CD4-positive, alpha-beta T cell treated with Interleukin-6 at 100 ng/mL for 8 hours (primary cell): ENCODE measurements at places on chromosomes 6 and 20.

- DNase-seq, result no peak
Measured at GRCh38 chr6:161308075-161308655, 34.3 kb upstream of the AGPAT4 start.

DNA sequence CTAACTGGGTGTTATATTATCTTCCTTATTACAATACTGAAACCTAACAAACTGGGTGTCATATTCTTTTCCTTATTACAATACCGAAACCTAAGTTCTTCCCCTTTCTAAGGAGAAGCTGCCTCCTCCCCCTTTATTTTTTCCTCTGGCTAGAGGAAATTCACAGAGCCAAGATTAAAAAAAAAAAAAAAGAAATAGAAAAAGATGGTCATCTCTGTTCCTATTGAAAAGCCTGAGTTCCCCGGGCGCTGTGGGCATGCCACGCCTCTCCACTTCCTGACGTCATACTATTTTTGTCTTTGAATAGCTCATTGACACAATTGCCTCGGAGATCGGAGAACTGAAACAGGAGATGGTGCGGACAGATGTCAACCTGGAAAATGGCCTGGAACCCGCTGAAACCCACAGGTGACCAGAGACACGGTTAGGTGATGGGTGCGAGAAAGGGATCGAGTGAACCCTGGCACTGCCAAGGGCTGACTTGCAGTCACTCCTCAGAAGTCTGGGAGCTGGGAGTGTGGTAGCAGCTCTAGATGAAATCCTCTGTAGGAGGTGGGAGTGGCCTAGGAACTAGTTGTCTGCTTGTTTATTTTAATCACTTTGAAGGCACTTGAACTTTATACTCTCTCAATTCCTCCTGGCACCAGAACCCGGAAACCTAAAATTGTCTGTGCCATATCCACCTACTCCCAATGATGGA, 82.2 kb upstream of the NAA20 start:
- no peak for DNase-seq

DNA sequence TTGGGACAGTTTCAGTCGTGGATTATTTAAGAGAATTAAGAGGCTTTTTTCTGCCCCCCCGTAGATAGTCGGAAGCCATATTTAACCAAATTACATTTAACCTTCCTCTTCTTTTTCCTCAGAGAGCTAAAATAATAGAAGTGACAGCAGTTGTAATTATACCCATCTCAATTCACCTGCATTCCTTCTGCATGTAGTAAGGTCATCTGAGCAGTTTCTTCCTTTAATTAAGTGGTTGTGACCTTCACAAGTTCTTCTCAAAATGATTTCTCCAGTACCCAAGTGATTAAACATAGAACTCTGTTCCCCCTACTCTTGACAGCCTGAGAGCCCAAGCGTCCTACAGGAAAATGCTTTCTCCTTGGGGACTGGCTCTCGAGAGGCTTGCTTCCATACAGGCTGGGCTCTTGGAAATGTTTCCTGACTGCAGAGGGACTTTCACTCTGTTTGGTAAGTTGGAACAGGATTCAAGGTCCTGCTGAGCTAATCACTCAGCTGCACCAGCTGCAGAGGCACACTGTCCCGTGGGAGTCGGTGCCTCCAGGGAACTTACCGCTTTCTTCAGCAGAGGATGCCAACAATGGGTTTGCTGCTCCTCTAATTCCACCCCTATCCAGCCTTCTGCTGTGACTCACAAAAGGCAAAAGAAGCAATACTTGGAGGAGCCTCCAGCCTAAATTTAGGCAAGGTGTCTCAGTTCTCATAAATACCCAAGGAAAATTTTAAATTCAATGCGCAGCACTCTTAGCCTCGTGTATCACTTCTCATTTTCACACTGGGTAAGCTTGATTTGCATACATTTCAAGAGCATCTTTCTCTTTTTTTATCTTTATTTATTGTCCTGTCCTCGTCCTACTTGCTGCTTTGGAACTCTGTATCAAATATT, 414.9 kb downstream of the KIF16B start:
- no peak for DNase-seq

GRCh38 chr6:86969573-86969972, 32.2 kb downstream of the HTR1E start:
- DNase-seq, result no peak

DNA sequence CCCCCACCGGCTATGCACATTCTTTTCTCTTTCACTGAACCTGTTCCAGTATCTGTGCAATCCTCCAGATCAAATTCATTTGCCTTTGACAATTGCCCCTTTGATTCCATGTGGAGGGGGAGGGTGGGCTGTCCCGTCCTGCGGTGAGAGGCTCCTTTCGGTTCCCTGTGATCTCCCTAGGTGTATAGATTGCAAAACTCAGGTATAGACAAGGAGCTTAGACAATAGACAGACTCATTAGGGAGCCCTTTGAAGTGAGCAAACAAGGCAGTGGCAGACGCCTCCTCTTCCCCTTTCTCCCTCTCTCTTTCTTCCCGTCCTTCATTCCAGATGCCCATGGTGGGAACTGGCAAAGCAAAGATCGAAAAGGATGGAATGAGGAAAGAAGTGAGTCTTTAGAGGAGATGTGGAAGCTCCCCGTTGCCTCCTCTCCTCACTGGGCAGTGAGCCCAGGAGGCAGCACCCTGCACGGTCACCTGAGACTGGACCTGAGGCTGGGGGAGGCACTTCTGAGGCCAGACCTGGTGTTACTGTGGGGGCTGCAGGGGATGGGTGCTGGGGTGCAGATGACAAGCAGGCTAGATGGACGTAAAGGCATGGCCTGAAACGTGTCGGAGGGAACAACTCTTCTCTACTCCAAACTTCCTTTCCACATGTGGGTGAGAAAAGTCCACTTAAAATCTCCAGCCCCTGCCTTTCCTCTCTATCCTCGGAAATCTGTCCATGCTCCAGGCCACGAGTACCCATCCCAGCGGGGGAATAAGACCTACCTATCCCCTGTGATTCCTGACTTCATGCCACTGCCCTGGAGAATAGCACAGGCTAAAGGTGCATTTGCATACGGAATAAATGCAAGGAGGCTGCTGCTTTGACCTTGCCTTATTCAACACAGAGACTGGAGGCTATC, 256.6 kb upstream of the FOXQ1 start:
- DNase-seq, result no peak

- no peak for DNase-seq
Measured at GRCh38 chr6:53641348-53641747, 24.2 kb downstream of the KLHL31 start.

- no peak for DNase-seq
Measured at GRCh38 chr20:16290358-16290757, 282.9 kb downstream of the KIF16B start.

GRCh38 chr6:149331043-149331807, 13.7 kb downstream of the TAB2 start:
- DNase-seq, result no peak

DNA sequence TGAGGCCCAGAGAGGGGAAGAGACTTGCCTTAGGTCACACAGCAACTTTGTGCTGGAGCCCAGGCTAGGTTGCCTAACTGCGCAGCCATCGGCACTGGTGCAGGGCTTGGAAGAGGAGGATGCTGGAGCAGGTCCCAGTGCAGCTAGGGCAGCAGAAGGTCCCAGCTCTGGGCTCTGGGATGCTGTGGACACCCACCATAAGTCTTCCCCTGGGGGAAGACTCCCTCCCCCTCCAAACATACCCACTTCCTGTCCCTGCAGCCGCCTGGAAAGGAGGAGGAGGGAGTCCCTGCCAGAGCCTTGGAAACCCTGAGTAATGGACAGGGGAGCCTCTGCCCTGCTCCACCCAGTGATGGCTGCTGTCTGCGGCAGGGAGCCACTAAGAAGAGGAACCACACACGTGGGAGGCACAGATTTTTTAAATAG, 93.6 kb downstream of the NCR2 start:
- no peak for DNase-seq

- no peak for DNase-seq
Measured at GRCh38 chr6:66788579-66788978, 1081.6 kb upstream of the EYS start.

GRCh38 chr20:48463916-48464315, 363.9 kb downstream of the PREX1 start:
- DNase-seq, result no peak

- DNase-seq, result no peak
Measured at GRCh38 chr6:42834056-42834455, 45.4 kb upstream of the RPL7L1 start.

- DNase-seq, result no peak
Measured at GRCh38 chr6:111550195-111550594, 55.5 kb downstream of the TRAF3IP2 start.

- no peak for DNase-seq
Measured at GRCh38 chr6:56899311-56899710, 55.6 kb upstream of the BEND6 start.

- DNase-seq, result peak; percentile 55
Measured at GRCh38 chr20:32737371-32738223, 5.7 kb downstream of the COMMD7 start.

- no peak for DNase-seq
Measured at GRCh38 chr6:163501439-163501838, 86.9 kb downstream of the QKI start.
